ENCODE measurements at places on chromosomes 11 and 22. TPM values are rescaled to one million over a fixed set of nuclear protein-coding genes. Genes with fewer than 3 reads are reported as not detected.

DNA sequence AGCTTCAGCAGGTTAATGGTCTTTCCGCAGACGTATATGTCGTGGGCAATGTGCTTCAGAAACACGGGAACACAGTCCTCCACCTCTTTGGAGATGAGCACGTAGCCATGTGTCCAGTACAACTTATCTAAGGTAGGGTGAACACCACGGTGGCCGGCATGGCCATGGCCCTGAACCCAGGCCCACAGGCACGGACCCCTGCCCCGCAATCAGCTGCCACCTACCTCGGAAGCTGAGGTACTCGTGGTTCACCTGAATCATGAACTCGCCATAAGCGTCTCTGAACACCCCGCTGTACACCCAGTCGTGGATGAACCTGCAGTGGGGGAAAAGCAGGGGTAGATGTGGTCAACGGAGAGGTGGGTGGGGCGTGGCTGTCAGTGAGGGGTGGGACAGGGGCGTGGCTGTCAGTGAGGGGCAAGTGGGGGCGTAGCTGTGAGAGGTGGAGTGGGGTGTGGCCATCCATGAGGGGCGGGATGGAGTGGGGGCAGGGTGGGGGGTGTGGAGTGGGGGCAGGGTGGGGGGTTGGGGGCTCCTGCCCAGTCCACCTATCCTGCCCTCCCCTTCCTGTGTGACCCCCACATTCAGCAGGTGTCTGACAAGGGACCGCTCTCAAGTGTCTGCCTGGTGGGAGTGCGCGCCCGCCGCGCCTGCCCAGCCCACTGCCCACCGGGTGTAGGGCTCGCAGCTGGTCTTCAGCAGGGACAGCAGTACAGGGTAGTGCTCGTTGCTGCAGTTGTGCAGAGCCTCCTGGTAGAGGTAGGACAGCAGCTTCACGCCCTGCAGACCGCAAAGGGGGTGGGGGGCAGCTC, 18.6 kb downstream of the TUBGCP6 start:
- DNase-seq, result no peak

DNA sequence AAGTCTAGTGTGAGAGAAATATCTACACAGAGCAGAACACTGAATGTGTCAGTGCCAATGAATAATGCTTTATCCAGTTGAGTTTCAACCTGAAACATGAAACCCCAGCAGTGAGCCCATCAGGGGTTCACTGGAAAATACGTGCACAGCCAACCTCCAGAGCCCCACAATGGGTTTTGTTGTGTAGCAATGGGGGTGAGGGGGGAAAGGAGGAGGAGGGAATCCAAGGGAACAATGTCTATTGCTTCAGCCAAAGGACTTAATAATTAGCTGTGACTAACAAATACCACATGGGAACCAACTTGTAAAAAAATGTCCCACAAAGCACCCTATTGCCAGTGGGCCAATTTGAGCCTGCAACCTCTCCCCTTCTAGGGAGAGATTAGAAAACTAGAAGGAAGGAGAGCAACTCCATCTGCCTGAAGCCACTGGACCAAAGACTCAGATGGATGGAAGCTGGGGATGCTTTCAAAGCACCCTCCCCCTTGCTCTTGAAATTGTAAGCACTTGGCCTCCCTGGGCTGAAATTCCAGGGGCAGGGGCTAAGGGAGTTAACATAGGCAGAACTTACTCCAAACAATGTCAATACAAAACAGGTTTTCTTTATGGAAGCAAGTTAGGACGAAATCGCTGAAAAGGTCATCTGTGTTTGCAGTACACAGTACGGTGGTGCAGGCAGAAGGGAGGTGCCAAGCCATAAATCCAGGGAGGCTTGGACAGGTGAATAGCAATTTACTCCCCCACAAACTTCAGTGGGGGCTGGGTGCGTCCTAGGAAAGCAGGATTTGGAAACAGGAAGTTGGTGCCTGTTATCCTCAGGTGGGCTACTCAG, 99.8 kb downstream of the ARL14EP start:
- no peak for DNase-seq

GRCh38 chr11:108886660-108887009, 221.8 kb downstream of the DDX10 start:
- DNase-seq, result no peak

GRCh38 chr11:81744336-81745116, 989.1 kb downstream of the FAM181B start:
- DNase-seq, result no peak

The SLN gene
- not detected for total RNA-seq

The RFPL3 gene
- not detected for total RNA-seq

The APOBEC3B gene
- total RNA-seq, result 16.0 TPM

DNA sequence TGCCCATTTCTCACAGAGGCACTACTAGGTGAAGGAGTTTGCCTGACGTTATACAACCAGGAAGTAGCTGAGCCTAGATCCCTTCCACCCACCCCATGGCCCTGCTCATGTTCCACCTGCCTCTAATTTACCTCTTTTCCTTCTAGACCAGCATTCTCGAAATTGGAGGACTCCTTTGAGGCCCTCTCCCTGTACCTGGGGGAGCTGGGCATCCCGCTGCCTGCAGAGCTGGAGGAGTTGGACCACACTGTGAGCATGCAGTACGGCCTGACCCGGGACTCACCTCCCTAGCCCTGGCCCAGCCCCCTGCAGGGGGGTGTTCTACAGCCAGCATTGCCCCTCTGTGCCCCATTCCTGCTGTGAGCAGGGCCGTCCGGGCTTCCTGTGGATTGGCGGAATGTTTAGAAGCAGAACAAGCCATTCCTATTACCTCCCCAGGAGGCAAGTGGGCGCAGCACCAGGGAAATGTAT, 14.1 kb downstream of the PIK3IP1 start:
- no peak for DNase-seq
